ENCODE measurements at places on chromosomes 16 and 17.

GRCh38 chr16:71423865-71424264 is 18.0 kb downstream of the TLE7 start:
- no peak for DNase-seq

- DNase-seq = no peak
These were observed 46.8 kb downstream of the BRIP1 start for GRCh38 chr17:61816538-61816937.

- DNase-seq = no peak
These were observed 50.9 kb downstream of the LDHD start for GRCh38 chr16:75065521-75066149.

DNA sequence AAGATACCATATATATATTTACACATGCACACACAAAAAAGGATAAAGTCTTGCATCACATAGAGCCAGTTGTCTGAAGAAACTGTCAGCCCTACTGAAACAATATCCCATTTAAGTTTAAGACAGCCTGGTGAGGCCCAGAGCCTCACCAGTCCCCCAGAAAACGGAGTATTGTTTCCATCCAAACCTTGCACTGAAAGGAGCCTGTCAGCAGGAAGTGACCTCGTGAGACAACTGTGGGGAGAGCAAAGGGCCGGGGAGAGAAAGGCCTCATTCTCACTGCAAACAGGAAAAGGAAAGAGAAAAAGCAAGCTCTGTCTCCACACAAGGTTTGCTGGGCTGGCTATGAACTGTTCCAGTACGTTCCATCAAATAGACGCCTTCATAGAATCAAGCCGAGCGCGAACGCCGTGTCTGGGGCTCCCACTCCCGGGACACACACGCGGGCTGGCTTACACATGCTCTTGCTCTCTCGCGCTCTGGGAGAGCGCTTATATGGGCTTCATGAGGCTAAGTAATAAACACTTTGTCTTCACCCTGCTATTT is 44.4 kb upstream of the ZFHX3 start:
- no peak for DNase-seq

DNA sequence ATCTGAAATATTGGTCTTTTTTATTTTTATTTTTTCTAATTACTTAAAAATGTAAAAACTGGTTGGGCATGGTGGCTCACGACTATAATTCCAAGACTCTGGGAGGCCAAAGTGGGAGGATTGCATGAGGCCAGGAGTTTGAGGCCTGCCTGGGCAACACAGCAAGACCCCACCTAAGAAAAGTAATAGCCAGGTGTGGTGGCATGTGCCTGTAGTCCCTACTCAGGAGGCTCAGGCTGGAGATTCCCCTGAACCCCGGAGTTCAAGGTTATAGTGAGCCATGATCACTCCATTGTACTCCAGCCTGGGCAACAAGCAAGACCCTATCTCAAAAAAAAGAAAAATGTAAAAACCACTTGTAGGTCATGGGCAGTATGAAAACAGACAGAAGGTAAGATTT is 36.8 kb upstream of the CDH3 start:
- DNase-seq = no peak

DNA sequence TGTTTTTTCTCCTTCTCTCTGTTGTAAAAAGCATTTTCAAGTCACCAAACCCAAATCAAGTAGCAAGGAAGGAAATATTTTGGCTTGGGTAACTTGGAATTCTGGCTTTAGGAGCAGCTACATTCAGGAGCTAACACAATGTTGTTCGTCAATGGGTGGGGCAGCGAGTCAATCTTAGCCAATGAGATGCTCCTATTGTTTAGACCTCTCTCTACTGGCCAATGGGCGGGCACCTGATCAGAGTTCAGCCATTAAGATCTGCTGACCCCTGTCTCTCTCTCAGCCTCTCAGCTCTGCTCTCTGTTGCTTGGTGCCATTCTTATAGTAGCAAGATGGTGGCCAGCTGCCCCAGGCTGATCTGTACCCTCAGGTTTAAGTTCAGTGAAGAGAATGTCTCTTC is 83.2 kb downstream of the IRX3 start:
- DNase-seq = no peak

- no peak for DNase-seq
These were observed 1.0 kb upstream of the CBFA2T3 start for GRCh38 chr16:88977812-88978607.

GRCh38 chr16:29983420-29984136 is 9.9 kb downstream of the TAOK2 start:
- DNase-seq = no peak

DNA sequence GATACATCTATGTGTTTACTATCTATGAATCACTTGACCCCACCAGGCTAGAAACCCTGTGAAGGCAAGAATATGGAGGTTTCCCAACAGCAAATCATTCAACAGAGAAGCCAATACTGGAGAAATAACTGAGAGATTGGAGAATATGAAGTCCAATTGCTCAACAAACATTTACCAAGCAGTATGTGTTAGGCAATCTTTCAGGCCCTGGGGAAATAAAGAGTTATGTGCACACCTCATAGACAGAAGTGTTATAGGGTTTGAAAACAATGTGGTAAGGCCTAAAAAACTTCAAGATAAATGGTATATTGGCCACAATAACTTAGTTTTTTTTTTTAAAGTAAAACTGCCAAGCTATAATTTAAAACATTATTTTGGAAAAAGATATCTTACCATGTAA is 1245.8 kb downstream of the CDH11 start:
- no peak for DNase-seq

DNA sequence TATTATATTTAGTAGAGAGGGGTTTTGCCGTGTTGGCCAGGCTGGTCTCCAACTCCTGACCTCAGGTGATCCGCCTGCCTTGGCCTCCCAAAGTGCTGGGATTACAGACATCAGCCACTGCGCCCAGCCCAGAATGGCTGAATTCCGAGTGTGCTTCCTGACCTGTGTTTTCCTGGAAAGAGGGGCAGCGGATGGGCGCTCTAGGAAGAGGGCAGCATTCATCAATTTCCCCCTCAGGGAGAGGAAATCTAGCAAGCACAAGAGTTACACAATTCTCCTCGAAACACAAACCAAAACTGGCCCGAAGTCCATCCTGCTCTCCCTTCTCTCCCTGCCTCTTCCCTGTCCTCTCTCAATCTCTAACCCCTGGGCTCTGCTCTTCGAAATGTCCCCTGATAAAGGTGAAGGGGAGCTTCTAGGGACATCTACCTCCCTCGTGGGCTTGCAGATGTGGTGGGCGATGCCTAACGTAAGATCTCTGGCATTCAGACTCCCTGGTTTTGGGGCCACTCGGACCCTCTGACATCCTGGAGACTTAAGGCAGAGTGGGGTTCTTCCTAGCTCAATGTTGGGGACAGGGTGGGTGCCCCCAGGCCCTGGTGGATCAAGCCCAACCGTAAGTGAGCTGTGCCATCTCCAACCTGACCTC is 1.0 kb downstream of the IL27 start:
- no peak for DNase-seq

DNA sequence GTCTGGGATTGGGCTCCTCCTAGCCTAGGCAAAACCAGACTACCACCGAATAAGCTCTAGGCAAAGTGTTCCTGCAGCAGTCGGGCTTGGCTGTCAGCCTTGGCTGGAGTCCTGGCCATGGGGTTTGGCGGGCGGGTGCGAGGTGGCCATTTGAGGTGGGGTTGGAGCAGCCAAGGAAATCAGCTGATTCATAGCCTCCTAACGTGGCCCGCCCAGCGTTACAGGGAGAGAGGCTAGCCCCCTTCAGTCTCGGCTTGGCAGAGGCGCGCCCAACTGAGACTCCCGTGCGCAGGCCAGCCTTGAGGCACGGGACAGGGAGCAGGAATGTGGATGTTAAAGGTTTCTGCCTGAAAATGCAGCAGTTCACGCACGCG is 1.9 kb downstream of the PMP22 start:
- no peak for DNase-seq

DNA sequence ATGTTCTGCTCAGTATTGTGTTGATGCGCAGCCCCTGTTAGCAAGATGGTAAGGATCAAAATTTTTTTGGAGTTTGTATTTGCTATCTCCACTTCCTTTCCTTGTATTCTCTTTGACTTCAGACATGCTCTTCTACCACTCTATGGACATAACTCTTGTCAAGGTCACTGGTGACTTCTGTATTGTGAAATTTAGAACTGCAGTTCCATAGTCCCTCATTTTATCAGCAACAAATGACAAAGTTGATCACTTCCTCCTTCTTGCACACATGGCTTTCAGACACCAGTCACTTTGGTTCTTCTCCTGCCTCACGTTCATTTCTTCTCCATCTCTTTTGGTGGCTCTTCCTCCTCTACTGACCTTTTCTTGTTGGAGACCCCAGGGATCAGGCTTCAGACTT is 21.1 kb downstream of the COX11 start:
- DNase-seq = no peak

DNA sequence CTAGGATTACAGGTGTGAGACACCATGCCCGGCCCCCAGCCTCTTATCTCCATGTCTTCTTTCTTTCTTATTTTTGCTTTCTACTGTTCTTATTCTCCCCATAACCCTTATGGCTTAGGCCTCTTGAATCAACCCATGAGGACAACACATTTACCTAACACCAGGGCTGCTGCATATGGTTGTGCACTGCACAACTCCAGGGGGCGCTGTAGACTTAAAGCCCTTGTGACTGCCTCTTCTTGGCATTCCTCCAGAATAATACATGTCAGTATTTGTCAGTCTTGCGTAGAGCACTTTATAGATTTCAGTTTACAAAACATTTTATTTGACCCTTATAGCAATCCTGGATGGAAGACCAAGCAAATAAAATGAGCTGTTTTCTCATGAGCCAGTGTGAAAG is 225.0 kb upstream of the SALL1 start:
- DNase-seq = no peak

DNA sequence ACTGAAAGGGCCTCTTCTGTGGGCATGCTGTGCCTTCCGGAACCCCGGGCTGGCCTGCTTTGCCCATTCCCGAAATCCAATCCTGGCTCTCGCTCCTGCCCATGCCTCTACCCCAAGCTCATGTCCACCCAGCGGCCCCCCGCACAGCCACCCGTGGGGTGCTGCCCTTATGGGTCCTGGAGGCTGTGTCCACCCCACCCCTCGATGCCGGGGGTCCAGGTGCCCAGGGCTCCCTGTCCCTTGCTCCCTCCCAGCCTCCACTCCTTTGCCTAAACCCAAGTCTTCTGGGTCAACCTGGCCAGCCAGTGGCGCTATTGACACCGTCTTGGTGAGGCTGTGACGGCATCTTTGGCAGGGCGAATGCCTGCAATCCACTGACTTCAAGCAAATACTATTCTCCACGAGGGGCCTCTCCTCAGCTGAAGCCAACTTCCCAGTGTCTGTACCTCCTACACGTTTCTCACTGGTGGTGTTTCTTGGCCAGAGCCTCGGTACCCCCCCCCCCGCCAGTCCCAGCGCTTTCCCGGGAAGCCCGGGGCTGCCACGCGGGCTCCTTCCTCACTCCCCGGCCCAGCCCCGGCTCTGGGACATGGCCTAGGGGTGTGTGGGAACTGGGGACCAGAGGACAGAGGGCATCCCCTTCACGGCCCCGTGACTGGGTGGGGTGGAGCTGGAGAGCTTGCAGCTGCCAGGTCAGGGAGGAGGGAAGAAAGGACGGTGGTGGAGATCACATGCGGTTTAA is 12.2 kb upstream of the DUS1L start:
- no peak for DNase-seq

DNA sequence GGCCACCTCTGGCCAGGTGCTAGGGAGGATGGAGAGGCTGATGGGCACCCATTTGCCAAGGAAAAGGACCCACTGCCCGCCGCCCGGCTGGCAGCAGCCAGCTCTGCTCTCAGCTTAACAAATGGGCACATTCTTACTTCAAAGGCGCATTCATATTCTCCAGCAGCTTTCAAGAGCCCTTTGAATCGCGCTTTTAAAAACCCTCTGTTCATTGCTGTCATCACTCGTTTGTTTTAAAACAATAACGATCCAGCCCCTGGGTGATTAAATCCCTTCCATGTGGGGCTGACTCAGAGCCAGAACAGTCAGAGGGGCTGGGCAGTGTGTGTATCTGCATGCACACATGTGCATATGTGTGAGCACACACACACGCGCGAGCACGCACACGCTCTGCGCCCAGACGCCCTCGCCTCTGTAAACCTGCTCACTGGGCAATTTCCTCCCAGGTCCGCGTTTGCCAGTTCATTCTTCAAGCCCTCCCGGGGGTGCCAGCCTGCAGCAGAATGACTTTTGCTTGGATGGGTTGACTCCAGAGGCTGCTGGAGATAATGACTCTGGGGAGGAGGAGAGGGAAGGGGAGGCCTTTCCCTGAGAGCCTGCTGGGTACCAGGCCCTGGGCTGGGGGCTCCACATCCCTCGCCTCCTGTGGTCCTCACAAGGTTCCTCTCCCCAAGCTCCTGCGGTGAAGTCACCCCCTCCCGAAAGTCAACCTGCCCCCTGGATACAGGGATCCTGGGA is 133.1 kb downstream of the SDK2 start:
- DNase-seq = no peak

DNA sequence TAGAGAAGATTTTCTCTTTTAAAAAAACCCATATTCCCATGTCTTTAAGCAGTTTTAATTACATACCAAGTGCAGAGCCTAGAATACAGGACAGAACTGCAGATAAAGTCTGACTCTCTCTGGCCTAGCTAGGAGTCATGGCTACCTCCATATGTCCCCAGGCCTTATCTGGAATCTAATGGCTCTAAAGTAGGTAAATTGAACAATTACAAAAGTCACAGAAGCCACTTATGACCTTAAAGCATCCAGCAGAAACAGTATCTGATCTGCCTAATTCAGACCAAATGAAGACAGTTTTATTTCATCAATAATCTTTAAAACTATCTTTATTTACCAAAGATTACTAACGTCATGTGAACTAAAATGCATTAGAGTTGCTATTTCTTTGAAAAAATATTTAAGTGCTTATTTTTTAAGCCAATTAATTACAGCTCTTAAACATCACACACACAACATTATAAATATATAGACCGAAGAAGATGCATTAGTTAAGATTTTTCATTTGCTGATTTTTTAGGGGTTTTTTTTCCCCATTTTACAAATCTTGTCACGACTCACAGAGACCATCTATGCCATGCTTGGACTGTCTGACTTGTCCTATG is 28.7 kb downstream of the PMM2 start:
- no peak for DNase-seq

- no peak for DNase-seq
These were observed 70.3 kb downstream of the YPEL2 start for GRCh38 chr17:59401725-59402124.

DNA sequence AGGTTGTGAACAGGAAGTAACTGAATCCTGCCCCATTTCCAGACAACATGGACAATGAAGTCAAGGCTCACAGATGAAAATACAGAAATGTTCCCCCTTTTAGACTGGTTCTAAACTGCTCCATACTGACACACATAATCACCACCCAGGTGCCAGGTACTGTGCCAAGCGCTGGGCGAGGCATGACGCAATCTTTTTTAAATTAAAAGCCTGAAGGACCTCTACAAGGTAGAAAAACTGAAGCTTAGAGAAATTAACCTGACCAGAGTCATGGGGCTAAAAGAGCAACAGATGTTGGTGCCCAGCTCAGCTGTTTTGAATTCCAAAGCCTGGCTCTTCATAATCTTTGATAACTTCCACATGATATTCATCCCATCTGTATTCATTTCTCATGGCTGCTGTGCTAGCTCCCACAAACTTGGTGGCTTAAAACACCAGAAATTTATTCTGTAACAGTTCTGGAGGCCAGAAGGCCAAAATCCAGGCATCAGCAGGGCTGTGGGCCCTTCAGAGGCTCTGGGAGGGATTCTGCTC is 4.9 kb upstream of the RAB11FIP4 start:
- no peak for DNase-seq
